NCI-H446 (cell line): ENCODE measurements at places on chromosomes 11 and 22.

- DNase-seq = no peak
Observed at GRCh38 chr11:128685402-128686020, 8.4 kb upstream of the FLI1 start.

DNA sequence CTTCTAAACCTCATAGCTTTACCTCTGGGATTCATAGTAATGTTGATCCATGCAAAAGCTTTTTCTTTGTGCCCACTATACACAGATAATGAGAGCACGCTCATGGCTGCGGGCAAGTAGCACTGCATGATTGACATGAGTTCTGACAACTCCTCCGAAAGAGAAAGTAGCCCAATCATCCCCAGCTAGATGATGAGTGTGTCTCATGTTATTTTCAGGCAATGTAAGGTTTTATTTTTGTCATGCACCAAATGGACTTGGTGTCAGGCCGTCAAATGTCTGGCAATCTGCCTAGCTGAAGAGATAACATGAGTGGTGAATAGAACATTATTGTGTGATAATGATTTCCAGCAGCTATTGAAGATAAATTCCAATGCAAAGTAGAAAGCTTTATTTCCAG lies 662.6 kb downstream of the NTM start:
- DNase-seq = no peak

DNA sequence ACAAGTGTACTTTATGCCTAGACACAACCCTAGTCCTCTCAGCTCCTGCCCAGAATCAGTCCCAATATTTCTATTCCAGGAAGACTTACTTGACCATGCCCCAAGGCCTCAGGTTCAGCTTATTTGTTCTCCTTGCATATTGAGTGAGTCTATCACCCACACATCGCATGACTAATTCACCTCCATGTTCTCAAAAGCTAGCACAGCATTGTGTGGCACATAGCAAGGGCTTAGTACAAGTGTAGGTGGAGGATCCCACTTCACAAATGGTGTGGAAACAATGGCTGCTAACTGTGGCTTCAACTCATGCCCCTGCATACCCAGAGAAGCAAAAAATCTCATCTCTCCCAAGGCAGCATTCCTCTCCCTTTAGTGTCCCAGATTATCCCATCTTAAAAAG lies 602.6 kb upstream of the API5 start:
- no peak for DNase-seq

DNA sequence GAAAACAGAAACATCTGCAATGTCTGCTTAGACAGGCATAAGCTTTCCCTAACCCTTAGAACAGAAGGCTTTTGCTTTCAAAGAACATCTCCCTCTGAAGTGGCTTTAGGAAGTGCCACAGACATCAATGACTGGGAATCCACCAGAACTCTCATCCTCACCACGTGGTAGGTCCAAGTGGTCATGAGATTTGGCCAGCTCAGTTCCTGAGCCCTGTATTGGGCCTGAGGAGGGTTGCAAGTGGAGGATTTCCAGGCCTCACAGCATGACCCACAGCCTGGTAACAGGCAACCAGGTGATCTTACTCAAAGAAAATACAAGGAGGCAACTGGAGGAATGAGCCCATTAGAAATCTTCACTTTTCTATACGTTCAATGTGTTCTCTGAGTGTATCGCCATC lies 1.6 kb downstream of the CASP1 start:
- no peak for DNase-seq

DNA sequence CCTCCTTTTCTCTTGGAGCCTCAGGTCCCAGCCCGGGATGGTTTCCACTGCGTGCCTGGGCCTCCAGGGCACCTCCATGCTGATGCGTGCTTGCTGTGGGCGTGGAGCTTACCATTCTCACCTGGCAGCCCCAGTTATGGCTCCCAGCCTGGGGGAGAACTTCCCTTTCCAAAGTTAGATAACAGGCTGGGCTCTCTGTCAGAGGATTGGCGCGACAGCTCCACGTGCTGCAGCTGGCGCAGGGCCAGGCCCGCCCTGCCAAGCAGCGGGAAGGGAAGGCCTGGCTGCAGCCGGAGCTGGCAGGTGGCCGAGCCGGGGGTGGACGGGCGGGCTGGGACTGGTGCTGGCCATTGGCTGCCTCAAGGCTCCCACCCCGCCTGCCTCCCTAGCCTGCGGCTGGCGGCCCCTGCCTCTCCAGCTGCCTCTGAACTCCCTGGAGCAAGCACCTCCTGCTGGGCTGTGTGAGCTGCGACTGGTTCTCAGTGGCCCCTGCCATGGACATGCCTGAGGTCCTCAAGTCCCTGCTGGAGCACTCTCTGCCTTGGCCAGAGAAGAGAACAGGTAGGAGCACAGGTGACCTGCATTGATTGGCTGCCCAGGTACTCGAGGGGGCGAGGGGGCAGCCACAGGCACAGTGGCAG lies 14.6 kb upstream of the TEF start:
- peak; percentile 97 for DNase-seq

DNA sequence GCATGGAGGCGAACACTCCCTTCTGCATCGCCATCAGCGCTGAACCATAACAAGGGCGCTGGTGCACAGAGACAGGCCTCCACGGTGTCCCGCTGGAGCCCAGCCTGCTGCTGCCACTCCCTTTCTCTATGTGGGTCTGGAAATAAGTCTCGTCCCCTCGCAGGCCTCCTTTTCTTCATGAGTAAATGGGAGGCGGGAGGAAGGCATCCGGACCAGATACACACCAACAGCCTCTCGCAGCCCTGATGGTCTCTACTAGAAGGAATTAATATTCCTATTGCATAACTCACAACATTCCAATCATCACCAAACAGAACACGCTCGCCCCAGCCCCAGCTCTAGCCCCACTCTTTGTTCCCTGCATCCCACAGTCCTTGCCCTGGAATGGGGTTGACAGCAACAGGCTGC lies 14.9 kb downstream of the RASD2 start:
- no peak for DNase-seq

DNA sequence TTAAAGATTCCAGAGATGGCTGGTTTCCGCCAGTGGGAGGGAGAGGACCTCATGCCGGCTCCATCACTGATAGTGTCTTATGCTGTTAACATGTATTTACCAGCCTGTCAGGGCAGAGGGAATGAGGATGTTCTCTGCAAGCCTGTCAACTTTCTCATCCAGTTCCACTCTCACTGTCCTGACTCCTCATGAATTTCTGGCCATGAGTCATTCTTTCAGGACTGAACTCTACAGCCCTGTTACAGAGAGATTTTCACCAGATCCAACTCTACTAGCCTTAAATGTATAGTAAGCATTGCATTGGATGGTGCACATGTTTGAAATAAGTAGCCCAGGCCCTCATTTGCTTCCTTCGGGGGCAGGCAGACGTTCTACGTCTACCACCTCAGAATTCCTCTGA lies 387.7 kb downstream of the TMEM135 start:
- DNase-seq = no peak

- DNase-seq = peak; percentile 31
Observed at GRCh38 chr11:20248871-20249270, 88.6 kb upstream of the DBX1 start.

DNA sequence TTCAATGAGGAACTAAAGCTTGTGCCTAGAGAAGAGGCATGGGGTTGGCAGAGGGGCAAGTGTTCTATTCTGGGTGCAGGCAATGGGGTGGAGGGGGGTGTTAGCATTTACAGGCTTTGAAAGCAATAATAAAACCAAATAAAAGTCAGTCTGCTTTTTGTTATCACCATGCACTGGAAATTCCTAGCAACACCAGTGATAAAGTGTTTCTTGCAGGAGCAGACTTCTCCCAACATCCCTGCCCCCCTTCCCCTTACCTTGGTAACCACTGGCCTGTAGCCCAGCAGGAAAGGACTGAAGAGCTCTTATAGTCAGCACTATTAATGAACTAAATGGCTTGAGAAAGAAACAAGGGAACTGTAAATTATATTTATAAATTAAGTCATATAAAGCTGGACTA lies 65.2 kb upstream of the SESN3 start:
- DNase-seq = no peak

DNA sequence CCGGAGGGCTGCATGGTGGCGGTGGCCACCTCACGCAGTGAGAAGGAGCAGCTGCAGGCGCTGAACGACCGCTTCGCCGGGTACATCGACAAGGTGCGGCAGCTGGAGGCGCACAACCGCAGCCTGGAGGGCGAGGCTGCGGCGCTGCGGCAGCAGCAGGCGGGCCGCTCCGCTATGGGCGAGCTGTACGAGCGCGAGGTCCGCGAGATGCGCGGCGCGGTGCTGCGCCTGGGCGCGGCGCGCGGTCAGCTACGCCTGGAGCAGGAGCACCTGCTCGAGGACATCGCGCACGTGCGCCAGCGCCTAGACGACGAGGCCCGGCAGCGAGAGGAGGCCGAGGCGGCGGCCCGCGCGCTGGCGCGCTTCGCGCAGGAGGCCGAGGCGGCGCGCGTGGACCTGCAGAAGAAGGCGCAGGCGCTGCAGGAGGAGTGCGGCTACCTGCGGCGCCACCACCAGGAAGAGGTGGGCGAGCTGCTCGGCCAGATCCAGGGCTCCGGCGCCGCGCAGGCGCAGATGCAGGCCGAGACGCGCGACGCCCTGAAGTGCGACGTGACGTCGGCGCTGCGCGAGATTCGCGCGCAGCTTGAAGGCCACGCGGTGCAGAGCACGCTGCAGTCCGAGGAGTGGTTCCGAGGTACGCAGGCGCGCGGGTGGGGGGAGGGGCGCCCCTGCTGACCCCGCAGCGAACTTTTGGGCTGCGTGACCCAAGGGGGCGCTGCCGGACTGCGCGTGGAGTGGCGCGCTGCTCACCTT lies 670 bp downstream of the NEFH start:
- DNase-seq = no peak

DNA sequence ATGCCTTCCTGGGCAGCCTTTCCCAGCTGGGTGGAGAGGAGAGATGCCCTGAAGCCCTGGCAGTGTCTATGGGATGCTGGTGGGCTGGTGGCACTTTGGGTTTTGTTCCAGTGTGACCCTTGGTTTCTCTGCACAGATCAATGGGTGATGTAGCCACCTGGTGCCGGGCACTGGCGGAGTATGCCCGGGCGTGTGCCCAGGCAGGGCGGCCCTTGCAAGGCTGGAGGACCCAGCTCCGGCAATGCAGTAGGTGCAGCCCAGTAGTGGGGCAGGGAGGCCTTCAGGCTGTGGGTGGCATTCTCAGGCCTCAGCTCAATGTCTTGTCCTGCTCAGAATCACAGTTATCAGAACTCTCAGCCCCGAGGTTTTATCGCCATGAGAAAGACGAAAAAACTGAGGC lies 11.9 kb downstream of the OTOG start:
- DNase-seq = no peak

GRCh38 chr11:26584818-26585217 lies 12.8 kb upstream of the MUC15 start:
- DNase-seq = no peak

- DNase-seq = no peak
Observed at GRCh38 chr22:24214467-24215285, 30.2 kb downstream of the GGT5 start.

GRCh38 chr11:113373306-113373705 lies 14.3 kb upstream of the ANKK1 start:
- DNase-seq = no peak

DNA sequence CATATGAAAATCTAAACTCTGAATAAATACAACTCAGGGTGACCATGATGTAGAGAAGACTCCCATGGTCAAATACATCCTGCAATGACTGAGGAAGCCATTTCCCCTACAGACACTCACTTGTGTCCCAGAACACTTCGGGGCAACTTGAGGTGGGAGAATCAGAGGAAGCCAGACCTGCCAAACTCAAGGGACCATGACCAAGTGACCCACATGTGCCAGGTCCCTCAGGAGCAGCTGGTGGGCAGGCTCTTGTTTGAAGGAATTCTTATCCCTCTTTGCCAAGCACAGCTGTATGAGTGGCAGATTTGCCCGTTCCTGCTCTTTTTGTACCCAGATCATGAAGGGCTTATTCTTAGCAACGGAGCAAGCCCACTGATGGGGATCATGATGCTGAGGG lies 17.8 kb downstream of the SPATA19 start:
- DNase-seq = no peak

- peak; percentile 7 for DNase-seq
Observed at GRCh38 chr22:44024288-44024921, at the start of gene PARVB. PARVB (plus strand) TSS chr22:44024302; CDS start chr22:44024340, 38 bp downstream.

DNA sequence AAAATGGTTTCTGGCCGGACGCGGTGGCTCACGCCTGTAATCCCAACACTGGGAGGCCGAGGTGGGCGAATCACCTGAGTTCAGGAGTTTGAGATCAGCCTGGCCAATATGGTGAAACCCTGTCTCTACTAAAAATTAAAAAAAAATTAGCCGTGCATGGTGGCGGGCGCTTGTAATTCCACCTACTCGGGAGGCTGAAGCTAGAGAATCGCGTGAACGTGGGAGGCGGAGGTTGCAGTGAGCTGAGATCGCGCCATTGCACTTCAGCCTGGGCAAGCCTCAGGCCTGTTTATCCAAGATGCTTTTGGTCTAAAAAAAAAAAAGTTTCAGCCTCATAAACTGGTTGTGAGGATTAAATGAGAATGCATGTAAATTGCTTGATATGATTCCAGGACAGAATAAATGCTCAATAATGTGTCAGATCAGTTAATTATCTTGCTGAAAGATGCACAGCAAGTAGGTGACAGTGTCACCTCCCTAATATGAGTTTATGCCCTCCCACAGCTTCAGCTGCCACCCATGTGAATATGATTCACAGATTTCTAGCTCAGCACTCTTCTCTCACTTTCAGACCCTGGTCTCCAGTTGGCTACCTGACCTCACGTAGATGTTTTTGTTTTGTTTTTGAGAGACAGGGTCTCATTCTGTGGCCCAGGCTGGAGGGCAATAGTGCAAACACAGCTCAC lies 1.1 kb upstream of the ALG8 start:
- DNase-seq = no peak

DNA sequence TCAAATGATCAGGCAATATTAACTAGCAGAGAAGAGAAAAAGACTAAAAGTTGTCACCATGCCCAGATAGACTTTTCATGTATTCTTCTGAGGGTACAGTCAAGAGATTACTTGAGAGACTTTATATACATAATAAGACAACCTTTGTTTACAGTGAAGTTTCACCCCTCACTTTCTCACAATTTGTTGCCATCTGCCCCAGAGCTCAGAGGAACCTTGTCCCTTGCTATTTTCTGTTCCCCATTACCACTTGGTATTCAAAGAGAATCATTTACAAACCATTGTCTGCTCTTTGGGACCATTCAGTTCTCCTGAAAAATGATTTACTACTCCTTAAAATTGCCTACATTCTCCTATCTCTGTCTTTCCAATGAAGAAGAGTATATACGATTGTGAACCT lies 544.6 kb downstream of the CNTN5 start:
- DNase-seq = no peak

GRCh38 chr11:8934742-8935488 lies 2.2 kb upstream of the C11orf16 start:
- no peak for DNase-seq

GRCh38 chr22:39745789-39746188 lies 147.8 kb downstream of the ENTHD1 start:
- DNase-seq = no peak

DNA sequence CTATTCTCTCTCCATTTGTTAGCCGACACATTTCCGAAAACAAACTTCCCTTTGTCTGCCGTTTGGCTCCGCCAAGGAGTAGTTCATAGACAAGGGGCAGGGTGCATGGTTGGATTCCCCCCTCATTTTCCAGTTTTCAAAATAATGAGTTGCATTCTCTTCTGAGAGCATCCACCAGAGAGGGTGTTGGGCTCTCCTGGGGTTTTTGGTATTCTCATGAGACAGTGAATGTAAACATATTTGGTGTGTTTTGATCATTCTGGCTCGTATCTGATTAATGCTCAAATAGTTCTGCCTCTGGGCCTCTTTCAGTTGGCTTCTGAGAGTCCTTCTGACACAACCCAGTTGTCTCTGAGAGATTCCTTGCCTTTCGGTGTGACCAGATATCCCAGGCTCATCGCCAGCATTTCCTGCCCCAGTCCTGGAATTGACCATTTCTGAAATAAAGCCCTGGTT lies 21.7 kb downstream of the GRAMD4 start:
- no peak for DNase-seq
